ENCODE measurements at places on chromosomes 4 and X.

- DNase-seq, result no peak
Measured at GRCh38 chr4:90142081-90142480, 14.9 kb downstream of the CCSER1 start.

DNA sequence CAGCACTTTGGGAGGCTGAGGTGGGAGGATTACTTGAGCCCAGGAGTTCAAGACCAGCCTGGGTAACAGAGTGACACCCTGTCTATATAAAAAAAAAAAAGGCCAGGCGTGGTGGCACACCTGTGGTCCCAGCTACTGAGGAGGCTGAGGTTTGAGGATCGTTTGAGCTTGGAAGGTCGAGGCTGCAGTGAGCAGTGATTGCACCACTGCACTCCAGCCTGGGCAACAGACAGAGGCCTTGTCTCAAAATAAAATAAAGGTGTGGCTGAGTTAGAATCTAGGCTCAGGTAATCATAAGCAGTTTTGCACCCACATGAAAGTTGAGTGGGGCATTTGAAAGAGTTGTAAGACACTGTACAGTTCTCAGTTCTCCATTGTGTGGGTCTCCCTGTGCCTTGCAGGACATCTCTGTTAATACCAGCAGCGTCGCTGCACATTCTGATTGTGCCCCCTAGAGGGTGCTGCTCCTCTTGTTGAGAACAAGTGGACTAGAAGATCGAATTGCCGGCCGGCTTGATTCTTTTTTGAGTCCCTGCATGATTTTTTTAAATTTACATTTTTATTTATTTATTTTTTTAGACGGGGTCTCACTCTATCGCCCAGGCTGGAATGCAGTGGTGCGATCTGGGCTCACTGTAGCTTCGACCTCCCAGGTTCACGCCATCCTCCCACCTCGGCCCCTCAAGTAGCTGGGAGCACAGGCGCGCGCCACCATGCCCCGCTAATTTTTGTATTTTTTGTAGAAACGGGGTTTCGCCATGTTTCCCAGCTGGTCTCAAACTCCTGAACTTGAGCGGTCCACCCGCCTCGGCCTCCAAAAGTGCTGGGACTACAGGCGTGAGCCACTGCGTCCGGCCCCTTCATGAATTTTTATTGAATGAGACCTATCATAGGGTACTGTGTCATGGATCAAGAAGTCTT is 73.6 kb upstream of the RBMX start:
- peak; percentile 14 for DNase-seq

- DNase-seq, result no peak
Measured at GRCh38 chr4:82809619-82810018, 11.0 kb upstream of the SCD5 start.

GRCh38 chrX:85903692-85904471 is 143.5 kb downstream of the CHM start:
- DNase-seq, result no peak

- no peak for DNase-seq
Measured at GRCh38 chrX:46648660-46649059, 75.1 kb downstream of the CHST7 start.

DNA sequence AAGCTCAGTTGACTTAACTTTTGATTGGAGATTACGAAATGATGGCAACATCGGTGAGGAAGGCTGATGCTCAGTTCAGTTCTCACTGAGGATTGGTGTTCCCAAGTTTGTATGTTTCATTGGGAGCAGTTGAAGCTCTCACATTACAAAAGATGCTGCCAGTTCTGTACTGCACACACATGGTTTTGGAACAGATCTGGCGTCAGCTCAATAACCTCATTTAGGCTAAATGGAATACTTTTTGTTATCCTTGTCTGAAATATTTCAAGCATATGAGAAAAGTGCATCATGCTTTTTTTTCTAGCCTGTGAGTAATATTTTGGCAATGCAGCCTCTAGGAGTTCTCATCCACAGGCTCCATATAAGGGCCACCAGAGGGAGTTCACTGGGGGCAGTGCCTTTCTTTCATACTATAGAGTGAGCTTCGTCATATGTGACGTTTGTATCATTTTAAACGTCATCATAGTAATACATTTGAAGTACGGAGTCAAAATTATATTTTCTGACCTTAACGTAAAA is 4.1 kb downstream of the ENPEP start:
- DNase-seq, result no peak

DNA sequence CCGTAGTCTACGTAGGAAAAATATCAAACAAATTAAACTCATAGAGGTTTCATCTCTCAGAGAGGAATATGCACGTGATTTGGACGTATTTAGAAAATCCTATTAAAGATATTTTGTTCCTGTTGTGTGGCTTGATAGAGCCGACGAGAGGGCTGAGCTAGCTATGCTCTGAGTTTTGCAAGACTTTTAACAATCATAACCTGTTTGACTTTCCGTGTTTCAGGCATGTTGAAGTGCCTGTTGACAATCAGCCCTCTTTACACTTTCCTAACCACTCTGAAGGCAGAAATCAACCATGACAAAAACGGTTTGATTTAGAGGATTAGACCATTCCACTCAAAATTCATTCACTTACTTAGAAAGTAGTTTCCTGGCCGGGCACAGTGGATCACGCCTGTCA is 297.3 kb downstream of the ASMT start:
- no peak for DNase-seq

DNA sequence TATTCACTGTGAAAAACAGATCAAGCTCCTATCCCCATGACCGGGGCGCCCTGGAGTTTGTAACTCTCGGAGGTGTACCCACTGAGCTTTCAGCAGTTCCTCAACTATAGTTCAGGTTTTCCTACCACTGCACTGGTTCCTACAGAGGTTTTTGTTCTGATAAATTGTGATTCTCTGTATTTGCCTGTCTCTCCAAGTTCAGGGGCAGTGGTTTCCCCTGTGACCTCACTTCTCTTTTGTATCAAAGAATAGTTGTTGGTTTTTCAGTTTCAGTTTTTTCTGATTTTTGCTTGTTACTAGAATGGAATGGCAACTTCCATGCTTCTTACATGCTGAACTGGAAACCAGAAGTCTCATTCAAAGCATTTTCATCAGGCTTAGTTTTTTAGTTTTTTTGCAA is 56.8 kb upstream of the PLS3 start:
- DNase-seq, result no peak

GRCh38 chrX:74788545-74789086 is 136.6 kb downstream of the NEXMIF start:
- no peak for DNase-seq

DNA sequence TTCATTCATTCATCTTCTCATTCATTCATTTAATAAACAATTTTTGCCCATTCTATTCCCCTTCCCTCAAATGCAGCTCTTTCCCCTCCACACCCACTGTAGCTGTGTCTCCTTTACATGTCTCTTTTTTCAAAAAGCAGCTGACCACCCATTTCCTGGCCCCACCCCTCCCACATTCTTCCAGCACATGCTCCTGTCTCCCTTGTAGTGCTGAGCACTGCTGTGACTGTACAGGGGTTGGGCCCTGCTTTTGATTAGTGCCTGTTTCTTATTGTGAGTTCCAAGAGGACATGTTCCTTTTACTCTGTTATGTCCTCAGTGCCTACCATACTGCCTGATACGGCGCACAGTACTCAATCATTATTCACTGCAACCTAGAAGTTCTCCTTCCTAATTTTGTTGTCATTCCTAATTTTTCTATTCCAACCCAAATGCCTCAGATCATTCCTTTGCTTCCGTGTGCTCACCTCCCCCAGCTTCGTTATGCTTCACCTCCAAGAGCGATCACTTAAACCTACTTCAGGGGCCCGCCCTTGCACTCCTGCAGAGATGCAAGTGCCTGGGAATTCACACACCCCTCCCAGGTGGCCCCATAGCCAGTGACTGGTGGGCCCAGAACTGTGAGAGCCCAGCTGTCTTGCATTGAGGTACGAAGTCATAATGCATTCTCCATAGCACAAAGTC is 152.2 kb downstream of the STK32B start:
- DNase-seq, result no peak

- no peak for DNase-seq
Measured at GRCh38 chr4:77384094-77384493, 221.5 kb upstream of the CXCL13 start.

DNA sequence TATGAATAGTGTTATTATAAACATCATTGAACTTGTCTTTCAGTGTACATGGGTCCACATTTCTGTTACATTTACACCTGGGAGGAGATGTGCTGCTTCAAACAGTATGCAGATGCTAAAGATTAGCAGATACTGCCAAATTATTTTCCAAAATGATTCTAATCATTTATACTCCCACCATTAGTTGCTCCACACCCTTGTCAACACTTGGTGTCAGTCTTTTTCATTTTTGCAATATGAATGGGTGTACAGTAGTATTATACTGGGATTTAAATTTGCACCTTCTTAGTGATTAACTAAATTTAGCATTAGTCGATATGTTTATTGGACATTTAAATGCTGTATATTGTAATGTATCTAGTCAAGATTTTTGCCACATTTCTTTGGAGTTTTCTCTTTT is 131.6 kb upstream of the GRID2 start:
- DNase-seq, result no peak

- DNase-seq, result no peak
Measured at GRCh38 chr4:98945297-98945850, 16.4 kb upstream of the EIF4E start.

GRCh38 chr4:174358410-174358809 is 74.7 kb downstream of the CEP44 start:
- DNase-seq, result no peak

GRCh38 chr4:92305148-92305877 is 1.5 kb downstream of the GRID2 start:
- no peak for DNase-seq

- DNase-seq, result no peak
Measured at GRCh38 chrX:13695601-13696115, 6.7 kb downstream of the RAB9A start.
